Calu3 (cell line): ENCODE measurements at places on chromosomes 3 and 15. TPM values are rescaled to one million over a fixed set of nuclear protein-coding genes. Genes with fewer than 3 reads are reported as not detected.

DNA sequence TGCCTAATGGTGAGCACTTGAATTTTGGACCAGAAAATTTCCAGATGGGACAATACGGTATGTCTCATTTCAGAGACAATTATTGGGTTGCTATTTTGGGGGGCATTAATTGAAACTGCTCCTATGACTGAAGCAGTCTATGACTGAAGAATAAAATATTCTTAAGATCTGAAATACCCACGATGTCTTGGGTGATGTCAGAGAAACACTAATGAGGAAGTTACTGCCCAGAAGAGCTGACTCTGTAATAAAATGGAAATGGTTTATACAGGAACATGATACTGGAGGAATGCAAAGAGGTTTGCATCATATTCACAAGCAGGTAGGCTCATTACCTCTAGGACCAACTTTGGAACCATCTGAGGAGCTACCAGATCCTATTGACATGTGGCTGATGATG is 68.7 kb downstream of the IL12A start:
- no peak for DNase-seq
- H3K27ac ChIP-seq, result no peak overlapping the region

DNA sequence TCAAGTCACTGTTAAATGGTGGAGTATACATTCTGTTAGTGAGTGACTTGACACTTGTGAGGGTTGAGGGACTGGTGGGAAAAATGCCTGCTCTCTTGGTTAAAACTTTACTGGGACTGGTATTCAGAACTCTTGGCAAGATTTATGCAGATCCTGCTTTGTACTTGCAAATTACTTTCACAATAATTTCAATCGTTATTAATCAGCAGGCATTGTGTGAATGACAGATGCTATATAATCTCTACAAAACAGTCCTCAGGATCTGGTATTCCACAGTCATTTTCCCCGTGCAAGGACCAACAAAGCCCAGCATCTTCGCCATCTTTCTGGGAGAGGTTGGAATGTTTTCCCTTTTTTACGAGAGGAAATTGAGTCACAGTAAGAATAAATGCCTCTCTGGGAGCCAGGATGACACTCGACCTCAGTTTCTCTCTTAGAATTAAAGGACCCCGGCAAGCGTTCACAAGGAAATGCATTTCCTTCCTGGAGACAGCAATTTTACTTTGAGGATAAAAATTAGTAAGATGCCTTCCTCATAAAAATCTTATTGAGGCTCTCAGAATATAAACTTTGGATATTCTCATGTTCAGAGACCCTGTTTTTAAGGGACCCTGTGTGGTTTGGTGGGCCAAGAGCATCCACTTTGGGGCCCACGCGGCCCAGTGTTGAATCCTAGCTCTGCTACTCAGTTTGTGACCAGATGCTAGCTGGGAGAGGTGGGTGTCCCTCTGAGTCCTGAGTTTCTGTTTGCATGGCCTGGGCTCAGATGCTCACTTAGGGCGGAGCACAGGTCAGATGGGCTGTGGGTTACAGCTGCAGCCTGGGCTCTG is 45.3 kb upstream of the PLCL2 start:
- no peak for DNase-seq
- no peak overlapping the region for H3K4me3 ChIP-seq
- no peaks in the 10 kb centered on the region for H3K4me1 ChIP-seq
- H3K27ac ChIP-seq, result no peak overlapping the region

- H3K27me3 ChIP-seq, result peaks cover 26% of the 10 kb centered on the region
- H3K36me3 ChIP-seq, result no peaks in the 10 kb centered on the region
- H3K4me1 ChIP-seq, result peaks cover 6% of the 10 kb centered on the region
- H3K27ac ChIP-seq, result no peak overlapping the region
- no peak for DNase-seq
These were observed 224.0 kb downstream of the TBC1D5 start for GRCh38 chr3:17518189-17519059.

DNA sequence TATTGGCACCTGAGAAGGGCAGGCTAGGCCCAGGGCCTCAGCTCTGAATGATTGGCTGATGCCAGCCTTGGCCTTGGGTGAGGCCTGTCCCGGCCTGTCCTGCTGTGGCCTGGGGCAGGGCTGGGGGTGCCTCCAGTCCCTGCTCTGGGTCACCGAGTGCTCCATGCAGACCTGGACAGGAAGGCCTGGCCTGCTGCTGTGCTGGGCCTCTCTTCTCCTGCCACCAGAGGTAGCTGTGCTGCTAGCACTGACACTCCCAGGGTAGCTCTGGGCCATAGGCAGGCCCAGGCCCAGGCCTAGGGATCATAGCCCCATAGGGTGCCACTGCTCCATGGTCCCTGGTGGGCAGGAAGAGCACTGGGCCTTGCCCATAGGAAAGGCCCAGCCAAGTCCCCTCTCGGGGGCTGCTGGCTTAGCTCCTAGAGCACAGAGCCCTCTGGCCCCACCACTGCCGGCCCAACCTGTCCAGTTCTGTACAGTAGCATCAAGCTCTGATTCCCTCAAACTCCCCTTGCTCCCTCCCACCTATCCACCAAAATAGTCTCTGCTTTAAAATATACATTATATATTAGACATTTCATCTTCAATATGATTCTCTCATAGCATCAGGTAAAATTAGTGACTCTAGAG is 18.2 kb downstream of the ABTB1 start:
- peak; percentile 81 for DNase-seq
- H3K27me3 ChIP-seq, result no peaks in the 10 kb centered on the region
- H3K4me1 ChIP-seq, result no peaks in the 10 kb centered on the region
- H3K27ac ChIP-seq, result no peak overlapping the region

DNA sequence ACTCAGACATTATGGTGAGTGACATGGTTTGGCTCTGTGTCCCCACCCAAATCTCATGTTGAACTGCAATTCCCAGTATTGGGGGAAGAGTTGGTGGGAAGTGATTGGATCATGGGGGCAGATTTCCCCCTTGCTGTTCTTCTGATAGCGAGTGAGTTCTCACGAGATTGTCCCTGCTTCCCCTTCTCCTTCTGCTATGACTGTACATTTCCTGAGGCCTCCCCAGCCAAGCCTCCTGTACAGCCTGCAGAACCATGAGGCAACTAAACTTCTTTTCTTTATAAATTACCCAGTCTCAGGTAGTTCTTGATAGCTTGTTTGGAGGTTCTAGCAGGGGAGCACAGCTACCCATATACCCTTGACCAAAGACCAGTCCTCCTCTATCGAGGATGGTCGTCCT is 45.9 kb downstream of the ADAM10 start:
- DNase-seq, result no peak
- peaks cover 18% of the 10 kb centered on the region for H3K4me1 ChIP-seq
- peaks cover 56% of the 10 kb centered on the region for H3K36me3 ChIP-seq
- H3K27me3 ChIP-seq, result no peaks in the 10 kb centered on the region
- no peak overlapping the region for H3K27ac ChIP-seq
- H3K4me3 ChIP-seq, result no peak overlapping the region

- H3K27me3 ChIP-seq, result no peaks in the 10 kb centered on the region
- no peaks in the 10 kb centered on the region for H3K4me1 ChIP-seq
These were observed 992.4 kb downstream of the NAALADL2 start for GRCh38 chr3:175851541-175851940.

DNA sequence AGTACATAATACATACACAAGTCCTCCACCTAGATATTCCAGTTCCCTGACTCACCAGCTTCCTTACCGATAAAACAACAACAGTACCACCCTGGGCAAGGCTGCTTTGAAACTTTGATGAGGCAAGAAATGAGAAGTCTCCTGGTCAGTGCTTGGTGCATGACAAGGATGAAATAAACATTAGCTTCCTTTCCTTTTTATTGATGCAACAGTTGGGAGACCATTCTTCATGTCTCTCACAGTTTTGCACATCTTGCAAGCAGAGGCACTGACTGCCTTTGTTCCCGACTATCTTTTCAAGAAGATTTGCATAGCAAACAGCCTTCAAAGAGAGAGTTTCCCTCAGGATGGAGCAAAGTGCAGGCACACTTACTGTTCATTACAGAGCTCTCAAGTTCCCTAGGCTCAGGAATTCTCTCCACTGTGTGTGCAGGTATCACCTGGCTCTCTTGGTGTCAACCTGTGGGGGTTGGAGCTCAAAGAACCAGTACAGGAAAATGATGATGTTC is 65.2 kb downstream of the MYLK start:
- no peak overlapping the region for H3K27ac ChIP-seq
- H3K36me3 ChIP-seq, result peaks cover 4% of the 10 kb centered on the region
- H3K4me1 ChIP-seq, result peaks cover 34% of the 10 kb centered on the region
- no peak overlapping the region for H3K4me3 ChIP-seq
- peak; percentile 64 for DNase-seq
- no peaks in the 10 kb centered on the region for H3K27me3 ChIP-seq

DNA sequence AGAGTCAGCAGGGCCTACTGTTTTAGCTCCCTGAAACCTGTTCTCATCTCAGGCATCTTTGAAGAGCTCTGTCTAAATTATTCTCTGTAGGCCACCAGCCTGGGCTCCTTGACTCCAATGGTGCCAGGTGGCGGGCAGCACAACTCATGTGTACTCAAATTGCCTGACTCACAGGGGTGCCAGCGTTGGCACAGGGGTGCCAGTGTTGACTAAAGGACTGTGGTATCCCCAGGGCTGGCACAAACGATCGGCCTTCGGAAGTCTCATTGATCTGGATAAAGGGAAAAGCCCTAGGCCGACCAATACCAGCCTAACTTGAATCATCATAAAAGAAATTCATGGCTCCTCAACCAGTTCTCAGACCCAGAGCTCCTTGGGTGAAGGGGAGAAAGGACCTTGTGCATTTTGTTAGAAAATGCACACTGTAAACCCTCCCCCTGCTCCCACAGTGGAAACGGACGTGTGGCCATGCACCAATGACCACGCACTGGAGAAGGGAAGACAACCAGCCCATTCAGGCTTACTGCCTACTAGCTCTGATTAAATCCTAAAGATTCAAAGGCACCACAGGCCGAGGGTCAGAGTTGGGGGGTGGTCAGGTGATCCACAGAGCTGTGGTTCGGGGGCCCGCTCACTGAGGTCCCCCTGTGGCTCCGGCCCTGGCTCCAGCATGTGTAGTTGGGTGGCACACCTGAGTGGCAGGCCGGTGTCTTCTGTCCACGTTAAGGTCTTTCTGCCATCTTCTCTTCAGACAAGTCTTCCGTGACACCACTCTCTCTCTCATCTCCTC is 68.9 kb downstream of the NIPA2 start:
- peaks cover 9% of the 10 kb centered on the region for H3K36me3 ChIP-seq
- no peak overlapping the region for H3K4me3 ChIP-seq
- no peaks in the 10 kb centered on the region for H3K4me1 ChIP-seq
- H3K27me3 ChIP-seq, result no peaks in the 10 kb centered on the region
- H3K27ac ChIP-seq, result no peak overlapping the region

- H3K4me1 ChIP-seq, result peaks cover 25% of the 10 kb centered on the region
- DNase-seq, result no peak
- H3K4me3 ChIP-seq, result peak overlapping the region; percentile 73
- no peak overlapping the region for H3K27ac ChIP-seq
These were observed 41.7 kb downstream of the CHST14 start for GRCh38 chr15:40512440-40512839.

DNA sequence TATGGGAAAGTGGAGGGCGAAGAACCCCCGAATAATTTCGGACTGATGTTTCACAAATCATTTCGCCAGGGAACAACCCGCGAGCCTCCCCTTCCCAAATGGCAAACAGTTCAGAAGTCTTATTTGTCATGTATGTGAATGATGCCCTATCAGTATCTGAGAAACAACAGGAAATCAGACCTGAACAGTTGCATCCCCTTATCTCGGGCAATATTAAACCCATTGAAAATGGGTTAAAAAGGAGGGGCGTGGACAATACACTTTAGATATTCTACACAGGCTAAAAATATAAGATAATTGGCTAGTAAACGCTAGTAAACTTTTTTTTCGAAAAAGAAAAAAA is 1003.3 kb upstream of the NR2F2 start:
- no peaks in the 10 kb centered on the region for H3K27me3 ChIP-seq
- no peaks in the 10 kb centered on the region for H3K4me1 ChIP-seq
- no peaks in the 10 kb centered on the region for H3K36me3 ChIP-seq
- H3K27ac ChIP-seq, result no peak overlapping the region

DNA sequence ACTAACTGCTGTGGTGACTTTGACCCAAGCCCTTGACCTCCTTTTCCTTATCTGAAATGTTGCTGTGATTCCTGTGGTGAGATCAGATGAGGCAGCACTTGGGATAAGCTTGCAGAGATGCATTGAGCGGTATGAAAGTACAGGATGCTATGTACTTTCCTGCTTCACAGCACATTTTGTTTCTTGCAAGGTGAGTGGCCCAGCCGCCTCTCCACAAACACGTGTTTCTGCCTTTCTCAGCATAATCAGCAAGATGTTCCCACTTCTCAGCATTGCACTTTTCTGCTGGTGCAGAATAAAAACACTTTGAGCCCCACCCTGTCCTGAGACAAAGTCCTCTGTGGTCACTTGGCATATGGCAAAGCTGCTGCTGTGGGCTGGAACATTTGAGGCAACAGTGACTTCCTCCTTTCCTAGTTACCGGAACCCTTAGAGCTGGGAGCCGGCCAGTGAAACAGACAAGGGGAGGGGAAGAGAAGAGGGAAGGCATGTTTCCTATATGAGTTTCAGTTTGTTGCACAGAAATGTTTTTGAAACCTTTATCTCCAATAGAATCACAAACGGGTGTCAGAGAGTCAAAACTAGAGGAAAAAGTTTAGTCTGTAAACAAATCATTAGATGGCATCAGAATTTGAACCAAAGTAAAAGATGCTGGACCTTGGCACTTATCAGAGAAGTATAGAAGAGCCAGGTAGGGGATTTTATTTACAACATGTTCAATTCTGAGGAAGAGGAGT is 5.0 kb downstream of the NUDT16 start:
- peaks cover 17% of the 10 kb centered on the region for H3K4me1 ChIP-seq
- no peaks in the 10 kb centered on the region for H3K27me3 ChIP-seq
- H3K27ac ChIP-seq, result no peak overlapping the region
- no peak overlapping the region for H3K4me3 ChIP-seq
- peaks cover 19% of the 10 kb centered on the region for H3K36me3 ChIP-seq
- DNase-seq, result no peak

Gene PLOD2
- total RNA-seq, result 84.0 and 123 TPM in 2 replicates

Gene LSAMP
- 0.90 and 1.0 TPM in 2 replicates for total RNA-seq

Gene SAMMSON
- not detected in 2 replicates for total RNA-seq

Gene SIN3A
- 91.4 and 97.6 TPM in 2 replicates for total RNA-seq
